Bronchus fibroblast of lung (primary cell): ENCODE measurements at places on chromosomes 5 and 9. TPM values are rescaled to one million over a fixed set of nuclear protein-coding genes. Genes with fewer than 3 reads are reported as not detected.

The MLANA gene
- not detected in 2 replicates for total RNA-seq

The LECT2 gene
- total RNA-seq: not detected in 2 replicates

The EGR1 gene
- total RNA-seq: 17.3 and 17.4 TPM in 2 replicates

The SOHLH1 gene
- not detected in 2 replicates for total RNA-seq

The OR4F3 gene
- total RNA-seq: not detected in 2 replicates

The DBH gene
- not detected in 2 replicates for total RNA-seq

The DOCK8 gene
- total RNA-seq: under 0.01 TPM in 1 of 2 replicates, not detected in the other

The TMEM174 gene
- not detected in 2 replicates for total RNA-seq

The TSSK1B gene
- total RNA-seq: not detected in 2 replicates

The TMEM232 gene
- 0.45 and 2.2 TPM in 2 replicates for total RNA-seq

The IGIP gene
- 0.45 and 0.50 TPM in 2 replicates for total RNA-seq

The KIF4B gene
- total RNA-seq: not detected in 2 replicates

The OGN gene
- 0.15 and 0.17 TPM in 2 replicates for total RNA-seq

The PCDH12 gene
- total RNA-seq: under 0.01 TPM in 1 of 2 replicates, not detected in the other

The SPATA31A1 gene
- not detected in 2 replicates for total RNA-seq

The C9orf72 gene
- 4.3 and 5.5 TPM in 2 replicates for total RNA-seq

The MED22 gene
- 17.7 and 18.6 TPM in 2 replicates for total RNA-seq

The SARDH gene
- 6.2 and 6.7 TPM in 2 replicates for total RNA-seq
